Suppressor macrophage treated with lipopolysaccharide for 1 hour (primary cell): ENCODE measurements at places on chromosomes 11 and 22.

- no peak for DNase-seq
These were observed 23.3 kb downstream of the BCR start for GRCh38 chr22:23203452-23204124.

DNA sequence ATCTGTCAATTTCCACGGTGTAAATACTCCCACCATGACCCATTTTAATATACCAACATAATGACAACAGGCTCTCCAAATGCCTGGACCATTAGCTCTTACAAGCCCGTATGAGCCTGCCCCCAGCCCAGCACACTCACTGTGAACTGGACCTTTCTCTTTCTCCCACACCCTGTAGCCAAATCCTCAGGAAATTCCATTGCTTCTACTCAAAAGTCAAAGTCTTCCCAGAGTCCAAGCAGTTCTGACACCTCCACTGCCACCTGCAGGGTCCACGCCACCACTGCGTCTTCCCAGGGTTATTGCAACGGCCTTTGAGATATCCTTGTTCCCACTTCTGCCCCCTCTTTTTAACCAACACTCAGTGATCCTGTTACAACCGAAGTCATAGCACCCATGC is 110.1 kb upstream of the ASPHD2 start:
- DNase-seq = no peak

GRCh38 chr11:75851203-75851602 is 36.2 kb downstream of the UVRAG start:
- DNase-seq = no peak

GRCh38 chr11:68002575-68002937 is 1.3 kb downstream of the UNC93B1 start:
- DNase-seq = peak; percentile 56

- DNase-seq = no peak
These were observed 1.1 kb upstream of the IFITM10 start for GRCh38 chr11:1751531-1751921.

DNA sequence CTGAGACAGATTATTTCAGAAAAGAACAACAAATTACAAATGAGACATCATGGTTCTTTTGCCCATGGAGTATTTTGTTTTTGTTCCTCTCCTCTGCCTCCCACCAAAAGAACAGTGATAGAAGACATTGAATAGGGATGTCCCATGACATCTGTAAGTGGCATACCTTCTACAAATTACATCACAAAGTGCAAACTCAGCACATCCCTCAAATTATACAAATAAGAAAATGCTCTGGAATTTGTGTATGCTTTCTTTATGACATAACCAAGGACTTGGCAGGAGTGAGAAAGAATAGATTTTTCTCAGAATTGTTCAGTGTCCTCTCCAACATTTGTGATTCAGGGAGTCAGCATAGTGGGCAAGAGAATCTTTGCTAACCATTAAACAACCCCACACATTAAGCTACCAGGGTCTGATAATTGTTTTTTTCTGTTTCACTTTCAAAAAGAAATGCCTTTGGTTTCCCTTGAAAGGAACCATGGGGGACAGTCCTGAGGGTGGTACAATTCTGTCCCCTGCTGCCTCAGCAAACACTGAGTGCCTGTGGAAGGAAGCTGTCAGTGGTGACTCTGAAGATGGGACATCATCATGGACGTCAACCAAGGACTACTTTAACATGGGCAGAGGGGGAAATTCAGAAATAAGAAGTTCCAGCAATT is 430.3 kb downstream of the AASDHPPT start:
- DNase-seq = no peak

DNA sequence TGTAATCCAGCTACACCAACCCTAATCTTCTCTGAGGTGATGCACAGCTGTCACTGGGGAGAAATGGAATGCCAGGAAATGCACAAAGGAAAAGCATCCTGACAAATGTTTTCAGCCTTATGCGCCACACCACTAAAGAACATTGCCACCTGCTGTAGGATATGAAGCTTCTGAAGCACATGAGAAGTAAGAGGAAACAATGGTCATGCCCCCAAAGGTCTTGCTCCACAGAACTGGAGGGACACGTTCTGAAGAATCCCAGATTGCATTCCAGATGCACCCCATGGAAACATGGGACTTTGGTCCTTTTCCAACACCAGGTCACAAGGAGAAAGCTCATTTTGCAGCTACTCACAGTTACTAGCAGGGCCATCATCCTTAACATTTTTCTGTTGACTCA is 48.7 kb upstream of the ZBED5 start:
- DNase-seq = no peak

- no peak for DNase-seq
These were observed 29.4 kb downstream of the TUB start for GRCh38 chr11:8110396-8110795.

DNA sequence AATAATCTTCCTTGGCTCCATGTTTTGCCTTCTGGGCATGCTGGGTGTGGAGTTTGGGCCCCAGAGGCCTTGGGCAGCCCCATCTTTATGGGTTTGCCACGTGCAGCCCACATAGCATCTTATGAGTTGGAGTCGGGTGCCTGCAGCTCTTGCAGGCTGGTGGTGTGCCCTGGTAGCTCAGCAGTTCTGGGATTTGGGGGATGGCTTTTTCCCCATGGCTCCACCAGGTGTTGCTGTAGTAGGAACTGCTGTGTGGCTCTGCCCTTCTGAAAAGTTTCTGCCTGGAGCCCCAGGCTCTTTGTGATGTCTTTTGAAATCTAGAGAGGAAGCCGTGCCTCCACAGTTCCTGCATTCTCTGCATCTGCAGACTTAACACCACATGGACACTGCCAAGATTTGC is 16.8 kb downstream of the EED start:
- DNase-seq = no peak

DNA sequence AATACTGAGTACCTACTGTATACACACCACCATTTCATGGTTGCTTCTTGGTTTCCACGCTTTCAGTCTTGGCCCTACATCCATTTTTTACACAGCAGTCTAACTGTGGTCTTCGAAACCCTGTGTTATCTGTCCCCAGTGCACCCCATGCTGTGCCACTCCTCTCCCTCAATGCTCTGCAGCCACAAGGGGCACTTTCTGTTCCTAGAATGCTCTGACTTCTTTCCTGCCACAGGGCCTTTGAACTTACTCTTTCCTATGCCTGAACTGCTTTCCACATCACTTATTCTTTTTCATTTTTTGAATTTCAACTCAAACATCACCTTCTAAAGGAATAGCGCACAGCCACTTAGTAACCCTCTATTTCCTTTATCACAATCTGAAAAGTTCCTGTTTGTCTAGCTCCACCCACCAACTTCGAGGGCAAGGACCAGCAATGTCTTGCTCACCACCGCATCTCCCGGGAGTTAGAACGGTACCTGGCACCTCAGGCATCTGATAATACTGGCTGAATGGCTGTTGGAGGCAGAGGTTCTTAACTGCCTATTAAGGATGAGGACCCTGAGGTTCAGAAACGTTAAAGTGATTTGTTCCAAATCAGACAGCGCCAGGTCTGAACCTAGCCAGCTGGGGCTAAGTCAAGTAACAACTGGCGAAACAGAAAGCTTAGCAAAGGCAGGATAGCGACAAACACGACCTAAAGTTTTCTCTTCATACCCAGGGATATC is 568 bp downstream of the ALG8 start:
- peak; percentile 50 for DNase-seq
